ENCODE measurements at places on chromosomes 7 and 10. TPM values are rescaled to one million over a fixed set of nuclear protein-coding genes. Genes with fewer than 3 reads are reported as not detected.

- DNase-seq: no peak
These were observed 93.4 kb downstream of the FAM107B start for GRCh38 chr10:14681305-14681704.

The UPK3BL2 gene
- total RNA-seq: not detected

The MLXIPL gene
- not detected for total RNA-seq

DNA sequence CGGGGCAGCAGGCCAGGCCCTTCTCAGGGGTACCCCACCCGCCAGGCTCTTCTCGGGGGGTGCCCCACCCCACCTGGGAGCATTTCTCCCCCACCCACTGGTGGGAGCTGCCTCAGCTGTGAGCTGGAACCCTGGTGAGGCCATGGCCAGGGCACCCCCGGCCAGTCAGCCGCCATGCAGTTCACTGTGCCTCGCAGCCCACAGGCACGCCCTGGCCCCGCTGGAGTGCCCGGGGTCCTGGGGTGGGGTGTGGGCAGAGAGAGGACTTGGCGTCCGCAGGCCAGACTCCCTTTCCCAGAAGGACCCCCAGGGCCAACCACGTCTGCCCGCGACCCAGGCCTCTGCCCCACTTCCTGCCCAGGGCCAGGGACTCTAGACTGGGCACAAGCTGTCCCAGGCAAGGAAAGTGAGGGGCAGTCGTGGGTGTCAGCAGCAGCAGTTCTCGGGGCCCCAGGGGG is 13.1 kb downstream of the DPYSL4 start:
- no peak for DNase-seq

GRCh38 chr7:132919771-132920170 is 162.1 kb downstream of the CHCHD3 start:
- no peak for DNase-seq

The OR2A1 gene
- total RNA-seq: 0.48 TPM

- DNase-seq: no peak
These were observed 498.6 kb downstream of the GLRX3 start for GRCh38 chr10:130634816-130635215.

The METTL27 gene
- 2.8 TPM for total RNA-seq

DNA sequence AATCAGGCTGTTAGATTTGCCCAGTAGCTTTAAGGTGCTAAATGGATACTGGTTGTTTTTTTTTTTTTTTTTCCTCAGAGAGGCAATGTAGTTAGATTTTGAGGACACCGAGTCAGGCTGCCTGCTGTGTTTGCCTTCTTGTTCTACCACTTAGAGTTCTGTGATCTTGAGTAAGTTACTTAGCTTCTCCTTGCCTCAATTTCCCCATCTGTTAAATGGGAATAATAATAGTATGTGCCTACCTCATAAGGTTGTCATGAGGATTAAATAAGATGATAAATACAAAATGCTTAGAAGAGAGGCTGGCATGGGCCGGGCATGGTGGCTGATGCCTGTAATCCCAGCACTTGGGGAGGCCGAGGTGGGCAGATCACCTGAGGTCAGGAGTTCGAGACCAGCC is 14.6 kb downstream of the MORN4 start:
- no peak for DNase-seq

DNA sequence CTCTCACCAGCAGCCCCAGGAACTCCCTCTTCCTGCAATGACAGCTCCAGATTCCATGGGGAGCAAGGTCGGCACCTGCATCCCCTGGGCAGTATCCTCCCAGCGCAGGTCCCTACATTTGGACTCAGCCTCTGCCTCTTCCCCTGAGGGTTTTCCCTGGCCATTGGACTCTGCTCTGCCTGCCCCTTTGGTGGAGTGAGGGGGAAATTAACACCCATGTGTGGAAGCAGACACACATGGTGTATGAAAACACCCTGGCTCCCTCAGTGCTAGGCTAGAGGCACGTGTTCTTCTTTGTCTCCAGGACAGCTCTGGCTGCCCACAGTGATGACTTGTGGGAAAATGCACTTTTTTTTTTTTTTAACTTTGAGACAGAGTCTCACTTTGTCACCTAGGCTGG is 8.4 kb downstream of the PRF1 start:
- DNase-seq: no peak

DNA sequence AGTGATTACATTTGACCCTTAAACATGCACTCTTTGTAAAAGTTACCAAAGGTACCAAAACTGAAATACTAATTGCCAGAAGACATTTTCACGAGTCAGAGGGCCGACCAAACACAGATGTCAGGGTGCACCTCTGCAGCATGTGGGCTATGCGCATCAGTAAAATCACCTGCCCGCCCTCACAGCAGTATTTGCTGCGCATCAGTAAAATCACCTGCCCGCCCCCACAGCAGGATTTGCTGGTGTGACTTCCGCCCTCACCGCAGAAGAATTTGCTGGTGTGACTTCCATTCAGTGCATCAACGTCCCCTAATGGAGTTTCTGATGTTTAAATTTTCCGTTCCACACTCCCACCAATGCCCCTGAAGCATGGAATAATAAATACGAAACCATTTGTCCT is 202.9 kb downstream of the PTPRN2 start:
- DNase-seq: no peak

The CC2D2B gene
- total RNA-seq: 2.1 TPM

- no peak for DNase-seq
These were observed 109.4 kb upstream of the ZMIZ1 start for GRCh38 chr10:78959217-78959923.

The CAV1 gene
- total RNA-seq: 332 TPM

The FAM237B gene
- not detected for total RNA-seq

The OR2A42 gene
- total RNA-seq: not detected

The HTR5A gene
- not detected for total RNA-seq

GRCh38 chr10:130834170-130834569 is 477.4 kb downstream of the TCERG1L start:
- no peak for DNase-seq

The DBNL gene
- 91.5 TPM for total RNA-seq

The OR9A2 gene
- 1.0 TPM for total RNA-seq

- no peak for DNase-seq
These were observed 120.1 kb upstream of the CHST15 start for GRCh38 chr10:124213471-124213870.

DNA sequence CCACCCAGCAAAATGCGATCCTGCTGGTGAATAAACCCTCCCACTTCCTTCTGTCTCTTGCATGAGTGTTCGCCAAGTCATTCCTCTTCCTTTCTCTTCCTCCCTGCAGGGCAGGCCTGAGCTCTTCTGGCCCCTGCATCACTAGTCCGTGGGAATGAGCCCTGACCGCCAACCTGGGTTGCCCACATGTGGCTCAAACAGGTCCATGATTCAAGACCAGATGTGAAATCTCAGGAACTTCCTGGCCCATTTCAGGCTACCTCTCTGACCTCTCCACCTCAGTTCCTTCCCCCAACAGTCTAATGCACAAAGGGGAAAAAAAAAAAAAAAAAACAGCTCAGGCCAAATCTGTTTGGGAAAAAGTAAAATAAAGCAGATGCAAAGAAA is 5.4 kb upstream of the YWHAG start:
- DNase-seq: peak; percentile 57

- DNase-seq: no peak
These were observed 6.4 kb downstream of the TMEM120A start for GRCh38 chr7:75987805-75988567.

DNA sequence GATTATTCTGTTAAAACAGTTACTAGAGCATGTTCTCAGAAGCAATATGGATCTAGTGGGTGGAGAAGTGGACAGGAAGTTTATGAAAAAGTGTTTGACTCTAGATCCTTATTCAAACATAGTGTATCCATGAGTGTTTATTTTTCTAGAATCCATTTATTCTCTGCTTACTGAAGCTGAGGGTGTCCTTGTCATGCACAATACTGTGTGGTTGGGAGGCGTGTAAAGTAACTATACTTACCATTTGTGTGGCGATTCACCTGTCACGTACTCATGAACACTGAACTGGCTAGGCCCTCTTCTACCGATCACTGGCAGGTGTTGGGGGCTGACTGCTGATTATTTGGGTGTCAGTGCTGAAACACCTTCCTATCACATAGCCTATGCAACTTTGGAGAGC is 74.0 kb downstream of the POU6F2 start:
- no peak for DNase-seq

- DNase-seq: peak; percentile 55
These were observed 31.2 kb downstream of the PRTFDC1 start for GRCh38 chr10:24920907-24921881.

The CCDC172 gene
- total RNA-seq: not detected

DNA sequence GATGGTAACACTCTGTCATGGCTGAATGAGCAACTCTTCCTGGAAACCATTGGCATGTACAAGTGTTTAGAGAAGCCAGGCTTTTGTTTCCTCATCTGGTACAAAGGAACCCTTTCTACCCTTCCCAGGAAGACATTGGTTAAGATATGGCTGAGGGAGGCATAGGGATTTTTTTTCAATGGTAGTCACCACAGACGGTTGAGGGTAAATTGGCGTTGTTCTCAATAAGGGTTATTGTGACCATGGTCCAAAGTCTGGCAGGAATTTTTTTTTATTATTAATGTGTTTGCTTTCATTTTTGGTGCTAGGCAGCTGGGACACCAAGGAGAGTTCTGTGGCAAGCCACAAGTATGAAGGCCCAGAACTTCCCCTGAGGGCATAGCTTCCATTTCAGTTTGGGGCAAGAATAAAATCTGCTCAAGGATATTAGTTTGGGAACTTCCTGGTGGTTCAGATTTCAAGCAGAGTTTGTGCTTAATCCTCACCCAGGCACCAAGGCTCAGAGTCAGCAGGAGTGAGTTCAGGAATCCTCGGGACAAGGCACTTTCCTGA is at the start of gene PLEKHS1:
PLEKHS1 (plus strand) TSS at position 502 of the 552 bp plus-strand sequence. CDS start 3,596 bp downstream, outside the sequence.
- no peak for DNase-seq

DNA sequence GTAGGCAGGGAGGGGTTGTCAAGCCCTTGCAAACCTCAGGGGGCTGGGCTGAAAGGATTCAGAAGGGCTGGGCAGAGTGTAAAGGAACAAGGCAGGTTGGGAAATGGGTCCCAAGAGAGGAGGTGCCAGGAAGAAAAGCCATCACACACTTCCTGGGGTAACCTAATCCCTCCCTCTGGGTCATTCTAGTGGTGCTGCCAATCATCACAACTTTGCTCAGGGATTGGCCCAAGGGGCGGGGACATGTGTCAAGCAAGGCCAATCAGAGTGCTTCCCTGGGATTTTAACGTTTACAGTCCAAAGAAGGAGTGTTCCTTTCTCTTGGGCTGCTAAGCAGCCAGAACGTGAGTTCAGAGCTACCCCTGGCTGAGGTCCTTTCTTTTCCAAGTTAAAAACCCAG is 57.1 kb upstream of the NPTX2 start:
- no peak for DNase-seq

The CCL24 gene
- not detected for total RNA-seq

The GOT1 gene
- total RNA-seq: 18.4 TPM

The FBXL15 gene
- 12.6 TPM for total RNA-seq

The EIF5AL1 gene
- total RNA-seq: not detected

Data from uterus (tissue), 4 donors.